ENCODE measurements at places on chromosomes 4 and X.

DNA sequence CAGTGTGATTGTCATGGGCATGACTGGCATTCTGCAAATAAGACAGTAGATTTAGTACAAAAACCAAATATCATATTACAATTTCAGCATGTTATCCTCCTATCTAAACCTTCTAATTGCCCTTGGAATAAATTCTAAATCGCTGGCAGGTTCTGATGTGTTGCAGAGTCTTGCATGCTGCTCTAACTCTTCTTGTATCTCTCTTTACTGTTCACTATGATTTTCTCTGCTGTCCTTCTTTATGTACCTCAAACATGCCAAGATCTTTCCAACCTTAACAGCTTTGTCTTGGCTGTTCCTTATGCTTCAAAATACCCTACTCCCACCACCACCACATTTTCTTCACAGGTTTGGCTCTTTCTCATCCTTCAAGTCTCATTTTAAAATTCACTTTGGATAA, 43.0 kb upstream of the KCNIP4 start:
- DNase-seq, result no peak

- DNase-seq, result no peak
Measured at GRCh38 chr4:116015062-116015461, 901.6 kb upstream of the NDST4 start.

GRCh38 chrX:54447461-54447860, 7.3 kb downstream of the TSR2 start:
- no peak for DNase-seq

GRCh38 chr4:151946718-151947117, 185.9 kb upstream of the GATB start:
- no peak for DNase-seq

DNA sequence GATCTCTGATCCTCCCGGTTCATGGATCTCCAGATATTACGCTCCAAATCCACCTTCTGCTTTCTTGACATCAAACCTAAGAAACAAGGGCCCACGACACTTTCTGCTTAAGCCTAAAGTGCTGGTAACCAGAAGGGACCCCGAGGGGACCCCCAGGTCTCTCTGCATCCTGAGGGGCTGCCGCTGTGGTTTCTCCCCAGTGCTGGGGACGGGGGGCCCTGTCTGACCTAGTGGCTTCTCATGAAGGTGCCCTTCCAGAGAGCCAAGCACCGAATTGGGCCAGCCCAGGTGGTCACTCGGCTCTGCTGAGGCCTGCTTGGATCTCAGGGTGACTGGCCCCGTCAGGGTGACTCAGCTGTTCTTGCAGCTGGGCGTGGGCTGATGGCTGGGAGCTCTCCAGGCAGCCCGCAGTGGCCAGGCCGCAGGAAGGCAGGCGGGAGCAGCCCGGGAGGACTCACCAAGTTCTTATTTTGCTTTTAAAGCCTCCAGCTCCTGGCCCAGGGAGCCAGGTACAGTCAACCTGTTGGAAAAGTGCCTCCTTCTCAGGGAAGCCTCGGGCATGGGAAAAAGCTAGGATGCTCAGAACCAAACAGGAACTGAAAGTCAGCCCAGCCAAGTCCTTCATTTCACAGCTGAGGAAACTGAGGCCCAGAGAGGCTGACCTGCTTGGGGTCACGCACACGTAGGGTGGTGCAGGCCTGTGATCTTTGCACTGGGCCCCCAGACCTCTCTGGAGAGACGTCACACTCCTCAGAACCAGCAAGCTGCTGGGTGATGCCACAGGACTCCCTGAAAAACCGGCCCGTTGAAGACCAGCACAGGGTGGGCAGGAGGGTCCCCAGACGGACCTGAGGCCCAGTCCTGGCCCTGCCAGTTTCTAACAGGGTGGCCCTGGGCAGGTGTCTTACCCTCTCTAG, 16.7 kb downstream of the BLOC1S4 start:
- DNase-seq, result no peak

DNA sequence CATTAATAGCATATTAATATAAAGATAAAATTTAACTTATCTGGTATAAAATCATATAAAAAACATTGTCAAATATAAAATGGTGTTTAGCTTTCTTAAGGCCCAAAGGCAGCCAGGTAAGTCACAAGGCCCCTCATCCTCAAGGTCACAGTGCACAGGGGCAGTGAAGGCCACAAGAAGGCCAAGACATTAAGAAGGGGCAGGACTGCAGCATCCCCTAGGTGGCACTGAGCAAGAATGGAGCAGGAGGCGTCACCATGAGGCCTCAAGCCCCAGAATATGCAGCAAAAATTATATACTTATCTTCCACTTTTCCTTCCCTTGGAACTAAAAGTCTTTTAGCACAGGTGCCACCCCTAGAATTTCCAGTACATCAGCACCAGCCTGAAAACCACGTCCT, 49.5 kb upstream of the MAGEA8 start:
- DNase-seq, result no peak

GRCh38 chrX:153867671-153868070, 18.3 kb downstream of the L1CAM start:
- no peak for DNase-seq

- DNase-seq, result no peak
Measured at GRCh38 chr4:159019356-159019755, 83.5 kb upstream of the RAPGEF2 start.

- no peak for DNase-seq
Measured at GRCh38 chrX:48933757-48934156, 14.9 kb upstream of the PIM2 start.

GRCh38 chr4:8252301-8253173, 17.0 kb upstream of the HTRA3 start:
- no peak for DNase-seq

All from progenitor cell of endocrine pancreas (in vitro differentiated cells).